RKO (cell line): ENCODE measurements at places on chromosomes 7 and 10.
A peak's percentile ranks its signal among the peaks of the same experiment; 100 is the strongest.

- DNase-seq = no peak
Measured at GRCh38 chr7:115332691-115333090, 410.8 kb downstream of the MDFIC start.

GRCh38 chr10:3131098-3131497, 41.5 kb downstream of the PITRM1 start:
- DNase-seq = no peak

- DNase-seq = no peak
Measured at GRCh38 chr7:132723506-132724081, 147.3 kb upstream of the PLXNA4 start.

GRCh38 chr10:13066527-13066926, 33.4 kb upstream of the OPTN start:
- no peak for DNase-seq

DNA sequence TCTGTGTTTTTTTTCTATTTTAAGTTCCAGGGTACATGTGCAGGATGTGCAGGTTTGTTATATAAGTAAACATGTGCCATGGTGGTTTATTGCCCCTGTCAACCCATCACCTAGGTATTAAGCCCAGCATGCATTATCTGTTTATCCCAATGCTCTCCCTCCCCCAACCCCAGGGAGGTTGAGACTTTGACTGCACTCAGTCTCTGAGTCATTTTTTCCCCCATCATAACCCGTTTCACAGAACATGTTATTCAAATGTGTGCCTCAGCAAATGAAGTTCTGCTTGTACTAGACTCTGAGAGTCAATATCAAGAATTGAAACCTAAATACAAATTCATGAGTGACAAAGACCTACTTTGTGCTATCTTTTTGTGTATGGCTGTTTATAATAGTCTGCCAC, 70.0 kb upstream of the CYP26C1 start:
- DNase-seq = peak; percentile 12

DNA sequence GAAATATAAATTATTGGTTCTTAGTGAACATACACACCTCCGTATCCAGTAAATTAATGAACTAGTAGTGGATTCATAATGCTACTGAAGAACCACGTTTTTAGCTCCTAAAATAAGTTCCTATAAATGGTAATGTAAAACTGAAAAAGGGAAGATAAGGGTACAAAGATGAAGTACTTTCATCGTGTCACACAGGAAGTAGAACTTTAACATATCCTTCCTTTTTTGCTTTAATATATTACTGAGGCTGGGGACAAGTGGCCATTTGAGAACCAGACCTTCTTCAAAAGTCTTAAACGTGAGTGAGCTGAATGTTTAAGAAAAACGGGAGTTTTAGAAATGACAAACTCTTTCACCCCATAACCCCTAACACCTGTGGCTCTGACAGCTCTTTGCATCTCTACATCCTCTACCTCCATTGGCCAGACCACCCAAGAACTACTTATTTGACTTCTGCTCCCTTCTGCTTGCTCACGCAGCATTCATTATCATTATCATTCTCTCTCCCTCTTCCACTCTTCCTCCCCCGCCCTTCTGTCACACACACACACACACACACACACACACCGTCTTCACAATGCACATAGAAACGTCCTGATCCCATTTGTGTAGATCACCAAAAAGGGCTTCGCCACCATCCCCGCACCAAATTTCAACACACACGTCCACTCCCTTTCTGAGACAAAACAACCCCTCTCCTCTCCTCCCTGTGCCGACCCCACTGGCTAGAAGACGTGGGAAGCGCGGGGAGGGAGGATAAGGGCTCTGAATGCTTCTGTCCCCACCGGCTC, 677 bp downstream of the SKAP2 start:
- peak; percentile 63 for DNase-seq

DNA sequence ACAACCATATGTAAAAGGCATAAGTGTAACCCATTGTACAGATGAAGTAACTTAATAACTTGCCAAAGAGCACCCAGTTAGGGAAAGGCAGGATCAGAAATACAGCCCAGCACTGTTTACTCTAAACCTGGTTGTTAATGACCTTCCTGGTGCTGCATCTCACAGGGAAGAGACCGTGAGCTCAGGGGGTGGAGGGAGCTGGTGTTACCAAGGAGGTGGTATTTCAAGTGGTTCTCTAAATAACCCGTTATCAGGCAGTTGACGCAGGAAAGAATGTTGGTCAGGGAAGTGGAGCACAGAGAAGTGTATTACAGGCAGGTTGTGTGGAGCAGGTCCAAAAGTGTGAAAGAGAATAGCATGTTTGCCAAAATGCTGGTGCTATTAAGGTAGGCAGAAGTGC, 4.4 kb upstream of the ST7 start:
- no peak for DNase-seq

DNA sequence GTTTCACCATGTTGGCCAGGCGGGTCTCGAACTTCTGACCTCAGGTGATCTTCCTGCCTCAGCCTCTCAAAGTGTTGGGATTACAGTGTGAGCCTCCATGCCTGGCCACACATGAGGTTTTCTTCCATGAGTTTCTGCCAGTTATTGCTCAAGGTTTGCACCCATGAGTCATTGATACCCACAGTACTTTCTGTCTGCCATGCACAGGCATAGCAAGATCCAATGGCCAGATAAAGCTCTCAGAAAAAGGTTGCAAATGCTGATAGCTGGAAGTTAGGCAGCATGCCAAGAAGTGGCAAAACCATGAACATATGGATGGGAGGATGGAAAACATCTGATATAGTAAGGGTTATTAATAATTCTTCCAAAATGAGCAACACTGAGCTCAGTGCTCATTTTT, 298.7 kb upstream of the NRG3 start:
- no peak for DNase-seq

- DNase-seq = no peak
Measured at GRCh38 chr10:15754937-15755336, 35.2 kb upstream of the ITGA8 start.

GRCh38 chr10:98030093-98030821, at the start of gene CRTAC1:
TSS of gene CRTAC1 (minus strand) at chr10:98030621. CDS start at chr10:98030472, 149 bp downstream.
- no peak for DNase-seq
